Thoracic aorta (tissue), 2 donors: ENCODE measurements at places on chromosomes 16 and 17. TPM values are rescaled to one million over a fixed set of nuclear protein-coding genes. Genes with fewer than 3 reads are reported as not detected.

CEP295NL gene
- 6.8 TPM for total RNA-seq

USP31 gene
- total RNA-seq: 19.6 TPM

ZNF423 gene
- total RNA-seq: 22.9 TPM

FAM117A gene
- 23.7 TPM for total RNA-seq

CD300C gene
- total RNA-seq: 2.5 TPM

ERBB2 gene
- total RNA-seq: 94.7 TPM

PRSS27 gene
- total RNA-seq: 8.7 TPM

AANAT gene
- not detected for total RNA-seq

SCARF1 gene
- 17.6 TPM for total RNA-seq

HAS3 gene
- total RNA-seq: 1.8 TPM

ZNF205 gene
- total RNA-seq: 16.4 TPM

DNA sequence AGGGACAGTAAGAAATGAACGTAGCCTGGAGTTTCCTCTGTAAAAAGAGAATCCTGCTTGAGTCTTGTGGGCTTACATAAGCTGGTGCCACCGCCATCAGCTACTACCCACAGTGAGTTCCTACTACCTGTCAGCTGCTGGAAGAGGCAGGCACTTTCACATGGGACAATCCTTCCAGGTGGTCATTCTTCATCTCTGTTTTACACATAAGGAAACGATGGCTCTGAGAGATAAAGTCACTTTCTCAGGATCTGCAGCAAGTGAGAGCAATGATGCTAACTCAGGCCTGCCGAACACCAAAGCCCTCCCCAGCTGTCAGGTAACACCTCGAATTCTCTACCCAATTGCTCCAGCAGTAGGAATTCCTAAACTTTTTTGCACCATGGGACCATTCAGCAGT lies 26.6 kb downstream of the PIK3R5 start:
- H3K4me1 ChIP-seq: no peaks in the 10 kb centered on the region
- H3K4me3 ChIP-seq: no peak overlapping the region
- H3K36me3 ChIP-seq: no peaks in the 10 kb centered on the region
- no peaks in the 10 kb centered on the region for H3K27me3 ChIP-seq
- DNase-seq: no peak

- H3K4me1 ChIP-seq: peaks cover 7% of the 10 kb centered on the region
- no peaks in the 10 kb centered on the region for H3K36me3 ChIP-seq
- peak overlapping the region; percentile 9 for H3K4me3 ChIP-seq
- H3K27me3 ChIP-seq: no peaks in the 10 kb centered on the region
Observed at GRCh38 chr17:58338841-58339754, 10.5 kb upstream of the TSPOAP1 start.

GRCh38 chr16:88569985-88570690 lies at the start of gene ZC3H18:
Gene ZC3H18 (plus strand): TSS chr16:88570403. CDS start chr16:88577124, 6,721 bp downstream.
- peaks cover 15% of the 10 kb centered on the region for H3K4me1 ChIP-seq
- H3K27me3 ChIP-seq: no peaks in the 10 kb centered on the region
- DNase-seq: peak; percentile 78
- H3K27ac ChIP-seq: peak within 1 kb of the TSS; percentile 61
- peak within 1 kb of the TSS; percentile 77 for H3K4me3 ChIP-seq

DNA sequence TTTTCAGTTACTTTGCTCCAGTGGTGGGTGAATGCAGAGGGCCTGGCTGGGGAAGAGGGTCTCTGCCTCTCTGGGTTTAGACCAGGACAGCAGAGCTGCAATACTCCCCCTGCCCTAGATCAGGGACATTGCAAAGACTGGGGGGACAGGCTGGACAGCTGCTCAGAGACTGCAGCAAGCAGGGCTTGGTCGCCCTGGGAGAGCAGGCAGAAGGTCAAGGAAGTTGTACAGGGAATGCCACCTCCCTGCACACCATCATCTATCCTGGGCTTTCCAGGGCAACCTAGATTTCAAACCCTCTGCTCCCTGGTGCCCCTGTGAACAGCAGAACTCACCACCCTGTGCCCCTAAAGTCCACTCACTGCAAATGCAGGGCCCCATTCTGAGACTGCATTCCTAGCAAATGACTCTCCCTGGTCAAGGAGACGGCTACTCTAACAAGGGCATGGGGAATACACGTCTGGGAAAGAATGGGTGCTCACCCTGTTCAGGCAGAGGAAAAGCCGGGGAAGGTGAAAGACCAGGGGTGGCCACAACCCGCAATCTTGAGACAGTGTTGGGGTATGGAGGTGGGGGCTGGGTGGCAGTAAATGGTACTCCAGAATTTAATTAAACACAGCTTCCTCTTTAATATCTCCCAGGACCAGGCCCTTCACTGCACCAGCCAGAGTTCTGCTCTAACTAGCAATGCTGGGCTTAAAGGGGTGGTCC lies 1.0 kb downstream of the KIFC3 start:
- H3K27me3 ChIP-seq: no peaks in the 10 kb centered on the region
- peak overlapping the region; percentile 87 for H3K27ac ChIP-seq
- H3K36me3 ChIP-seq: peaks cover 7% of the 10 kb centered on the region

GRCh38 chr17:885971-886571 lies 93.5 kb downstream of the NXN start:
- H3K4me1 ChIP-seq: peaks cover 44% of the 10 kb centered on the region
- no peak overlapping the region for H3K4me3 ChIP-seq
- no peaks in the 10 kb centered on the region for H3K27me3 ChIP-seq
- DNase-seq: no peak

GRCh38 chr16:2471653-2472487 lies 773 bp downstream of the NTN3 start:
- H3K36me3 ChIP-seq: no peaks in the 10 kb centered on the region
- H3K27ac ChIP-seq: no peak overlapping the region
- no peaks in the 10 kb centered on the region for H3K27me3 ChIP-seq
- H3K4me3 ChIP-seq: peak overlapping the region; percentile 47
- no peak for DNase-seq
- H3K4me1 ChIP-seq: peaks cover 34% of the 10 kb centered on the region

DNA sequence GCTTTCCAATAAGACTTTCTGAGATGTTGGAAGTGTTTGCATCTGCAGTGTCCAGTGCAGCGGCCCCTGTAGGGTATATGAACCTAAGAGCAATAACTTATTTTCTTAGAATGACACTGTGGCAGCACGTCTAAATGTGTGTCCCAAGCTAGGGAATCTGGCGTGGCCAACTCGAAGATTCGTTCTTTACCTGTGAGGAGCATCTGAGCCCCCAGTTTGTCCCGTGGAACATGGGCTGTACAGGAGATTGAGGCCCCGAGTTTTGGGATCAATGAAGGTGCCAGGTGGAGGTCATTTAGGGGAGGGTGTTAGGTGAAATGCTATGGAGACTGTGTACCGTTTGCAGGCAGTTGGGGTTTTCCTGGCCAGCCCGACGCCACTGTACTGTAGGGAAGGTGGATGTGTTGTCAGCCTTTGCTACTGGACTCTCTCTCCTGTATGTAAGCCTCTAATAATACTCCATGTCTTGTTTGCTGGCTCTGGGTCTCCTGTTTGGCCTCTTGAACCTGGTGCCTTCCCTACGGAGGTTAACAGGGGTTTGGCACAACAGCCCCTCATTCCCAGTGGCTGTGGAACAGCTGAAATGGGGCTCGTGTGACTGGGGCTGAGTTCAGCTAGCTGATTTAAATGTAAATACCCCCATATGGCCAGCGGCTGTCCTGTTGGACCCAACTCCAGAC lies 45.5 kb upstream of the SDK2 start:
- no peak overlapping the region for H3K27ac ChIP-seq
- no peak for DNase-seq
- no peak overlapping the region for H3K4me3 ChIP-seq
- H3K36me3 ChIP-seq: no peaks in the 10 kb centered on the region

GRCh38 chr17:59853168-59853918 lies 39.4 kb downstream of the TUBD1 start:
- no peaks in the 10 kb centered on the region for H3K27me3 ChIP-seq
- no peak for DNase-seq
- H3K4me1 ChIP-seq: peaks cover 18% of the 10 kb centered on the region
- H3K27ac ChIP-seq: peak overlapping the region; percentile 15

- H3K27ac ChIP-seq: no peak overlapping the region
- no peaks in the 10 kb centered on the region for H3K27me3 ChIP-seq
- H3K36me3 ChIP-seq: peaks cover 13% of the 10 kb centered on the region
- H3K4me1 ChIP-seq: peaks cover 3% of the 10 kb centered on the region
- no peak for DNase-seq
Observed at GRCh38 chr16:28155293-28155692, 56.5 kb downstream of the XPO6 start.

- H3K4me1 ChIP-seq: no peaks in the 10 kb centered on the region
- no peak overlapping the region for H3K27ac ChIP-seq
Observed at GRCh38 chr17:60094754-60095153, 16.0 kb upstream of the HEATR6 start.

DNA sequence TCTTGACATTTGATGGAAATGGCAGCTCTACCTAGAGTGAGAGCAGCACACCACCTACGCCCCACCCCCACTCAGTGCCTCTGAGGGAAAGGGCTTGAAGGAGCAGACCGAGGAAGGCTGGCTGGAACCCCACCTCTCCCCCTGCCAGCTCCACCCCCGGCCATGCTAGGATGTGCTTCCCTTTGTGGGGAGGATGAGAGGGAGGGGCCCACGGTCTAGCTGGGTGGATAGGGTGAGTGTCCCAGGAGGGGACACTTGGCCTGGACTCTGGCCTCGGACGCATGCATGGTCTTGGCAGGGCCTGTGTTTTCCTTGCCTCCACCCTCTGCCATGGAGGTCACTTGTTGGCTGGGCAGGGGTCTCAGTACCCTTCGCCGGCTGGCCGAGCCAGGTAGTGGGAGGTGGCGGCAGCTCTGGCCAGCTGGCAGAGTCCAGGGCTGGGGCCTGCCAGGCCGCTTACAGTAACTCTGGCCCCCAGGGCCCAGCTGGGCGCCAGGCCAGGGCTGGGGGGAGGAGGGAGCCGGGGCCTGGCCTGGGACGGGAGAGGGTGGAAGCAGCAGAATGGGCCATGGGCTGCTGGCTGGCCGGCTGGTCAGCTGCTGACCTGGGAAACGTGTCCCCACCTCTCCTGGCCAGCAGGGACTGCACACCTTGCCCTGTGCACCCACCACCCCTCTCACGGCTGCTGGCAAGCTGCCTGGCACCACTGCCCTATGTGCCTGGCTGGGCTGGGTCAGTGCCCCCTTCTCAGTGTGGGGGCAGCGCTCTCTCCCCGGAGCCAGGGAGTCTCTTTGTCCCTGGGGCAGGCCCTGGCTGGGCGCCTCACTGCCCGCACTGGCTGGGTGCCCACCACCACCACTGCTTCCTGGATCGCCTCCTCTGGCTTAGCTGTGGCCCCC lies 23.0 kb downstream of the RARA start:
- H3K4me3 ChIP-seq: peak overlapping the region; percentile 62
- no peaks in the 10 kb centered on the region for H3K36me3 ChIP-seq
- peak overlapping the region; percentile 70 for H3K27ac ChIP-seq
- DNase-seq: peak; percentile 83
- no peaks in the 10 kb centered on the region for H3K27me3 ChIP-seq

DNA sequence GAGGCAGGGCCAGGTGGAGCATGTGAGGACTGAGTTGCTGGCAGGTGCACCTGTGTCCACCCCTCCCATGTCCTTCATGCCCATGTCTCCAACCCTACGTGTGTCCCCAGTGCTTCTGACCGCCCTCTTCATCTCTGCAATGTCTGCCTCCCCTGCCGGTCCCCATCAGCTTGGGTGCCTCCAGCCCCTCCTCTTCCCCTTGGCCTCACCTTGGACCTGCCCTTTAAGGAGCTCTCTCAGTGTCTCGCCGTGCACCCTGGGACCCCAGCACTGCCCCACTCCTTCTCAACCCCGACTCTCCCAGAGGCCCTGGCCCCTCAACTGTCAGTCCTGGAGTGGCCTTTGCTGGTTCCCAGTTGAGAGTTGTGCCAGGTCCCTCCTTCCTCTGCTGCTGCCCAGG lies 15.0 kb downstream of the RIPOR1 start:
- peaks cover 17% of the 10 kb centered on the region for H3K4me1 ChIP-seq
- no peaks in the 10 kb centered on the region for H3K27me3 ChIP-seq
- no peak overlapping the region for H3K4me3 ChIP-seq

GRCh38 chr16:27228621-27229501 lies 25.5 kb downstream of the KDM8 start:
- no peak for DNase-seq
- no peak overlapping the region for H3K27ac ChIP-seq
- peaks cover 24% of the 10 kb centered on the region for H3K36me3 ChIP-seq
- H3K4me1 ChIP-seq: no peaks in the 10 kb centered on the region

DNA sequence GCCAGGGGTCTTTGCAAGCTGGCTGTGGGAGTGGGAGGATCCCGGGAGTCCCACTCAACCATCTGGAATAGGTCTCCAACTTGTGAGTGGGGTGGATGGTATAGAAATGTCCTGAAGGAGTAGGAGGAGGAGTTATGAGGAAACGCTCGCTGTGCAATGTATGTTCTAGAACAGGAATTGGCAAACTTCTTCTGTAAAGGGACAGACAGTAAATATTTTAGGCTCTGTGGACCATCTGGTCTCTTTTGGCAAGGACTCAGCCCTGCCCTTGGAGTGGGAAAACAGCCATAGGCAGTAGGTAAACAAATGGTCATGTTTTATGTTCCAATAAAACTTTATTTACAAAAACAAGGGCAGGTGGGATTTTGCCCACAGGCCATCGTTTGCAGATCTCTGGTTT lies 149.2 kb downstream of the NPIPB5 start:
- no peaks in the 10 kb centered on the region for H3K4me1 ChIP-seq
- H3K27me3 ChIP-seq: no peaks in the 10 kb centered on the region
- DNase-seq: no peak
- no peak overlapping the region for H3K4me3 ChIP-seq
- H3K27ac ChIP-seq: no peak overlapping the region
- no peaks in the 10 kb centered on the region for H3K36me3 ChIP-seq

- H3K4me1 ChIP-seq: peaks cover 15% of the 10 kb centered on the region
- no peak for DNase-seq
- H3K27ac ChIP-seq: peak overlapping the region; percentile 56
Observed at GRCh38 chr16:31143011-31143693, 6.7 kb downstream of the PRSS36 start.
